ENCODE measurements at places on chromosomes 7 and 10.

GRCh38 chr10:62636825-62637248 lies 167.7 kb upstream of the ADO start:
- no peak for DNase-seq

- DNase-seq, result no peak
Measured at GRCh38 chr7:33418251-33418701, 288.9 kb downstream of the BBS9 start.

- DNase-seq, result no peak
Measured at GRCh38 chr7:2217716-2218443, 14.9 kb downstream of the MAD1L1 start.

GRCh38 chr7:148264933-148265557 lies 325.5 kb upstream of the C7orf33 start:
- DNase-seq, result no peak

GRCh38 chr7:13748998-13749397 lies 240.5 kb downstream of the ETV1 start:
- no peak for DNase-seq

DNA sequence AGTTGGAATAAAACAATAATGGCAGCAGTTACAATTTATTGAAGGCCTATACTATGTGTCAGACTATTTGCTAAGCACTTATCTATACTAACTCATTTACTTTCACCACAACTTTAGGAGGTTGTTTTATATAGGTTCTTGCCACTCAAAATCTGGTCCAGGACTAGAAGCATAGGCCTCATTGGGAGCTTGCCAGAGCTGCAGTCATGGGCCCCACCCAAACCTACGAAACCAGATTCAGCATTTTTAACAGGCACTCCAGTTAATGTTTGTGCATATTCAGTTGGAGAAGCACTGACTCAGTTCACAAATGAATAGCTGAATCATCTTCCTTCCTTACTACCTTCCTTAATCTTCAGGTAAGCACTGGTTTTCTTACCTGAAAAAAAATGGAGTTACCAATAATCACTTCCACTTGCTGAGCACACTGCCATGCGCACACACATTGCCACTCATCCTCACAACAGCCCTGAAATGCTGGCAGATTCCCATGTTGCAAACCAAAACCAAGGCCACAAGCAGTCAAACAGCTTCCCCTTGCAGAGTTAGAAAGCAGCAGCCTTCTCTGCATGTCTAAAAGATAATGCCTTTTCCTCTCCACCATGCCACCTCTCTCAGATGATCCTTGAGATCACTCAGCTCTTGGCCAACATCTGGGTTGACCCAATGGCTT lies 122.4 kb downstream of the SLC16A9 start:
- DNase-seq, result no peak

DNA sequence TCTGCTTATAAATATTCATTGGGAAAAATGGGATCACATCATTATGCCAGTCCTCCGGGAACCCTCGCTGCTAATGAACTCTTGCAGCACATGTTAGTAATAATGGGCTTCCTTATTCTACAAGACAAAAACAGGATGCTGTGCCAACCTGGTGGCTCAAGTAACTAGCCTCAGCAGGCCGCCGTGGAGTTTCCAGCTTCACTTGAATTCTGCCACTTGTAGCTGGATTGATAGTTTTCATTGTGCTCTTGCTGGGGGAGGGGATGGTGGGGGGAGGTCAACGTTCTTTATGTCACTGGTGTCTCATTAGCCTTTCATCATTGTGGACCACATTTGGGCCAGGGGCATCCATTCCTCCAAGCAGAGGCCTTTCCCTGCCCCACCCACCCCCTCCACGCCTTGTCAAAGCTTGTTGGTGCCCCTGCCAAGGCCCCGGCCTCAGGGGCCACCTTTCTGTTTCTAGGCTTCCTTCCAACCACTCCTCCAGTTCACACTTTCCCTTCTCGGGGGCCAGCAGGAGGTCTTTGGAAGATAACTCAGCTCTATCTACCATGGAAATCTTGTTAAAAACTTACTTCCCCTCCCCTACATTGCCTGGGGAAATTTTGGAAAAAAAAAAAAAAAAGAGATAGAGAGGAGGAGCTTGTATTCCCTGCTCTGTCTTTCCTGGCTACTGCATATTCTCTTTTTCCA lies 153.9 kb downstream of the BMPER start:
- no peak for DNase-seq
